Iris pigment epithelial cell (primary cell): ENCODE measurements at places on chromosomes 11 and 22.
A peak's percentile ranks its signal among the peaks of the same experiment; 100 is the strongest.

- no peak for DNase-seq
Observed at GRCh38 chr11:17005646-17006045, 8.6 kb downstream of the PLEKHA7 start.

GRCh38 chr22:45430871-45431270 is 17.4 kb downstream of the RIBC2 start:
- no peak for DNase-seq

- no peak for DNase-seq
Observed at GRCh38 chr22:48755059-48755949, 1072.4 kb downstream of the BRD1 start.

- DNase-seq, result no peak
Observed at GRCh38 chr11:95727620-95728019, 62.0 kb downstream of the FAM76B start.

GRCh38 chr11:113474362-113475159 is 637 bp downstream of the DRD2 start:
- peak; percentile 68 for DNase-seq

- DNase-seq, result no peak
Observed at GRCh38 chr11:61785837-61786402, 6.5 kb downstream of the TMEM258 start.

DNA sequence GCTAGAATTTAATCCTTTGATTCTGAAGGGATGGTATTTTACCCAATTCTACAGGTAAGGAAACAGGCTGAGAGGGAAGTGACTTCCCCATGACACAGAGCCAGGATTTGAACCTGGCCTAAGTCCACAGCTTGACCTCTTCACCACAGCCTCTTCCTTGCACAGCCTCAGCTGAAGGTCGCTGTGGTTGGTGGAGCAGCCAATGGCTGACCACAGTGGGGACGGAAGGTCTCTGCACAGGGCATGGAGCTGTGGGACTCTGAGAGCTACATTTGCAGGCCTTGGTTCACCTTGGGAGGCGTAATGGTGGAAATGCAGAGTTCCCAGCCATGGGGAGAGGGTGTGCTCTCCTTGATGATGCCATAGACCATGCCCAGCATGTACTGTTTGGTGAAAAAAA is 295.0 kb downstream of the DDX10 start:
- no peak for DNase-seq

DNA sequence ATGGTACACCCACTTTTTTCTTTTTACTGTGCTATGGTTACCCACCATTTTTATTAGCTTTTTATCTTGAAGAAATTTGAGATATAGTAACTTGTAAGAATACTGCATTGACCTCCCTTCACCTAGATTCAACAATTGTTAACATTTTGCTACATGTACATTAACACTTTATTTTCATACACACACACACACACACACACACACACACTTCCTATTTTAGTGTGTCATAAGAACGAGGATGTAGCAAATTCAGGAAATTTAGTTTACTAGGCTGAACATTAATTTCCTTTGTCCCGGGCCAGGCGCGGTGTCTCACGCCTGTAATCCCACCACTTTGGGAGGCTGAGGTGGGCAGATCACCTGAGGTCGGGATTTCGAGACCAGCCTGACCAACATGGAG is 1.1 kb upstream of the ATP6V1E1 start:
- DNase-seq, result no peak

- DNase-seq, result no peak
Observed at GRCh38 chr11:132848336-132848735, 684.0 kb downstream of the OPCML start.

GRCh38 chr11:67498544-67498972 is 6.6 kb downstream of the PITPNM1 start:
- no peak for DNase-seq

GRCh38 chr22:48827904-48828555 is 999.6 kb downstream of the BRD1 start:
- DNase-seq, result no peak

- DNase-seq, result peak; percentile 56
Observed at GRCh38 chr11:9016916-9017642, 13.3 kb upstream of the NRIP3 start.
